Erythroblast (primary cell): ENCODE measurements at places on chromosomes 12 and 14.

DNA sequence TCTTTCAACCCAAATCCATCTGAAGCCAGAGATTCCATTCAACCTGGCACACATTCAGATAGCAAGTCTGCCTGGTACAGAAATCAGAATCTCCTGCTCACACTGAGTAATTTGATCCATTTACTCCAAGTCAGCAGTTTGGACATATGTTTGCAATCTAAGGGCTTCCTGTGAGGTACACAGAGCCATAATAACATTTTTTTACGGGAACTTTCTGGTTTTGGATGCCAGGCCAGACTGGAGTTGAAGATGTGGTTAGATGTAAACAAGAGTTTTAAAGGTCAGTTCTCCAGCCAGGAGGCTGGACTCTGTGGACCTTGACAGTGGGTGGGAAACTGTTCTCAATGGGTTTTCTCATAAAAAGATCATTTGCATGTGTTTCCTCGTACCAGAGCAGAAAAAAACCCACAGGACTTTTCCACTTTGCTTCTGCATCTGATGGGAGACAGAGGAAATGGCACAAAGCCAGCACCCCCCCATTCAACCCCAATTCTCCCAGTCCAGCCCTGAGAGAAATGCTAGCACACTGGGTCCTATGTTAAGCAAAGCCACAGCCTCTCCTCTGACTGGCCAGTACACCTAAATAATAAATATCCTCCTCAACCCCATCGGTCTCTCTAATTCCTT lies 17.7 kb upstream of the TSPAN11 start:
- DNase-seq, result no peak

- DNase-seq, result no peak
Measured at GRCh38 chr12:49669796-49670195, 37.4 kb downstream of the FMNL3 start.

- DNase-seq, result no peak
Measured at GRCh38 chr12:119758722-119759121, 90.8 kb downstream of the PRKAB1 start.

GRCh38 chr12:57737467-57738460 lies 778 bp downstream of the AGAP2 start:
- no peak for DNase-seq

GRCh38 chr12:28443337-28443736 lies 253.1 kb downstream of the CCDC91 start:
- DNase-seq, result no peak

- DNase-seq, result no peak
Measured at GRCh38 chr12:94560431-94561221, 89.7 kb downstream of the TMCC3 start.

DNA sequence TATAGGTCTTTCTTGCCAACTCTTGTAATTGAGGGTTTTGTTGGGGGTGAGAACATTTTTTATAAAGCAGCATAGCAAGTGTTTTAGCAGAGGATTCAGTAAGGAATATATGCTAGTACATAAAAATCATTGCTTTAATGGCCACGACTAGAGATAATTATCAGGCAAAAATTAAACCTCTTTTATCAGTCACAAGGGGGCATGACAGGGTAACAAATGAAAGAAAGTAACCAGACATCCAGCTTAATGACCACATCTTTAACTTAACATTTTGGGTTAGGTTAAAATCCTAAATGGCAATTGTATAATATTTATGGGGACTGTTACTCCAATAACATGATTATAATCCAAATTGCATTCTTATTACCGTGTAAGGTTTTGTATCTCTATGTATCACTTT lies 119.6 kb downstream of the LRRIQ1 start:
- peak; percentile 11 for DNase-seq

DNA sequence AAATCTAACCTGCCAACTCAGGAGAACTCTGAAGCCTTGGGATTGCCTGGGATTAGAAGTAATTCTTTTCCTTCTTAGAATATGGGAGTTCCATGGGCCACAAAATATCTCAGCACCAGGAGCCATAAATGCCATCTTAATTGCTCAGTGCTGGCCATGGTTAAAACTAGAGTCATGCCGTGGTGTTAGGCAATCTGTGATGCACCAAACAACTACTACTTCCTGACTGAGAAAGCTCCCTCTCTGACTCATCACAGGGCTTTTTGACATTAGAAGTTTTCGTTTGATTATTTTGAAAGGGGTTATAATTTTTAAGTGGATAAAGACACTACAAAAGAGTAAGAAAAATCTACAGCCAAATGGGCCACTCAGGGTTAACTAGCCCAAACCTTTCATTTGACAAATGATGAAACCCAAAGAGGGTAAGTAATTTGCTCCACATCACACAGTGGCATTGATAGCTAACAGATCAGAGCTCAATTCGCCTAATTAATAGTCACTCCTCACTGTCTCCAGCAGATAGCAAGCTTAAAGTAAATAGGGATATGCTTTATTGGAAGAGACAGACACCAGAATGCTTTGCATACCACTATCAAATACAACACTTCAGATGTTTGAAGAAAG lies 377.3 kb downstream of the EMP1 start:
- DNase-seq, result no peak

DNA sequence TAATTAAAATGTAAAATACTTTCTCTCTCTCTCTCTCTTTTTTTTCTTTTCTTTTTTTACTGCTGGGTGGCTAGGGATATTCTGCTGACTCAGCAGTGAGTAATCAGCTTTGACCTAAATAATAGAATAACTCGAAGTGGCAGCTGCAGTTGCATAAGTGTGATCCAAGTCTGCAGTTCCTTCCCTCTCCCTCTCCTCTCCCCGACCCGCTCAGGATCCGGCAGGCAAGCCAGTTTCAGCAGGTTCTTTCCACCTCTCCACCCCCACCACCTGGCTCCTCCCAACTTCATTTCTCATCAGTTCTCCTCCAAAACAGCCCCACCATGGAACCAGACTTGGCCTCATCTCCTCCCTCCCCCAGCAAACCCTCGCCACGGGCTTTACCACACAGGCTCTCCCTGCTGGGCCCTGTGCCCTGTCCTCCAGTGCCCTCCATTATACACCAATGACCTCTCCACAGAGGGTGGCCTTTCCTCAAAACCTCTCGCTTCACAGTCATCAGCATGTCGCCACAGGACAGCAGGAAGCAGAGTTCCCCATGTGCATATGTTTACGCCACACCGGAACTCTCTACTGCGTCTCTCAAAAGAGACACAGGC lies 22.4 kb downstream of the SLC7A8 start:
- DNase-seq, result peak; percentile 30

DNA sequence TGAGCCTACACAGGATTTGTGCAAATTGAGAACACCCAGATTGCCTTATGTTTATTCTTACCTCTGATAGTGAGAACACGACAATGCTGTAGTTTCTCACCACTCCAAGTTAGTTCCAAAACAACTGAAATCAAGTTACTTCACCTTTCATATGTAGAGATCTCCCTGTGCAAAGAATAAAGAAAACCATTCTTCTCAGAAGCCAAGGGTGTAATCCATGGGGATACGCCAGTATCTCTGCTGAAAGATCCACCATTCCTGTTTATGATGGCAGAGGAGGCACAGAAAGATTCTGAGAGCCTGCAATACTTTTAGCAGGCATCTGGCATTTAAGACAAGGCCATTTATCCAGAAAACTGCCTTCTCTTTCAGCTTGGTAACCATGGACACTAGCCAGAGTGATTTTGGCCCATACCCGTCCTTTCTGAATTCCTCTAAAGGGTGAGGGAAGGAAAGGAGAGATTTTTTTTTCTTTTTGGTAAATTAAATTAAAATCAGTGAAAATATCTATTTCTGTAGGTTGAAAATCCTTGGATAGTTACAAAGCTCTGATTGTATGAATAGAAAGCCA lies 355.4 kb upstream of the FAR2 start:
- DNase-seq, result no peak

GRCh38 chr12:112170376-112170775 lies 45.0 kb downstream of the TRAFD1 start:
- DNase-seq, result peak; percentile 44
